ENCODE measurements at places on chromosomes 3 and 15.

- DNase-seq: no peak
These were observed 2.5 kb upstream of the LPP start for GRCh38 chr3:188151438-188151837.

DNA sequence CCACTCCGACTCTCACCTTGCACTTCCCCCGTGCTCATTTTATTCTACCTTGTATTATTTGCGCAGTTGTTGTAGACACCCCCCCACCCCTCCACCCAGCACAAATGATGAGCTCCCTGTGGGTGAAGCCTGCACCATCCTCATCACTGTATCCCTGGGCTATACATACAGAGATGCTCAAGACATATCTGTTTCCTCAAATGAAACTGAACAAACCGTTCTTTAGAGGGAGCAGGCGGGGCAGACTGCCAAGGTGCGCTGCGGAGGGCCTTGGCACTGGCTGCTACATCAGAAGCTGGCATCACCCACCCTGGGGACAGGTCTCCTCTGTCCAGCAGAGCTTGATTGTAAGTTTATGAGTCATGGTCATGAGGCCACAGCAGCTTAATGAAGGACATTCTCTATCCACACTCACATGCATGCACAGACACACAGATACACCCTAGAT, 29.0 kb downstream of the ADCY5 start:
- DNase-seq: no peak

- no peak for DNase-seq
These were observed 88.6 kb upstream of the SPRED1 start for GRCh38 chr15:38164061-38164460.

DNA sequence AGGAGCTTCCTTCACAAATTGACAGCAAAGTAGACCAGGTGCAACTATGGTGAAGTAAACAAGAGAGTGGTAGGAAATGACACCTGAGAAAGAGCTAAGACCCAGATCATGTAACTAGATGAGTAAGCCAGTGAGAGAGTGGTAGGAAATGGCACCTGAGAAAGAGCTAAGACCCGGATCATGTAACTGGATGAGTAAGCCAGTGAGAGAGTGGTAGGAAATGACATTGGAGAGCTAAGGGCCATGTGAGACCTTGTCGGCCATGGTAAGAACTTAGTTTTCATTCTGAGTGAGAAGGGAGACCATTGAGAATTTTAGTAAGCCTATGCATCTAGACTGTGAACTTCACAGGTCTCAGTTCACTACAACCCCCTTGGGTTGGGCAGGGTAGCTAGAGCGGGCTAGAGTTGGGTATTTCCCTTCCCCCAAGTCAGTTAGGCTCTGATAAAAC, 5.4 kb upstream of the SENP7 start:
- peak; percentile 42 for DNase-seq

GRCh38 chr3:45120359-45121158, 25.6 kb downstream of the CDCP1 start:
- DNase-seq: no peak

DNA sequence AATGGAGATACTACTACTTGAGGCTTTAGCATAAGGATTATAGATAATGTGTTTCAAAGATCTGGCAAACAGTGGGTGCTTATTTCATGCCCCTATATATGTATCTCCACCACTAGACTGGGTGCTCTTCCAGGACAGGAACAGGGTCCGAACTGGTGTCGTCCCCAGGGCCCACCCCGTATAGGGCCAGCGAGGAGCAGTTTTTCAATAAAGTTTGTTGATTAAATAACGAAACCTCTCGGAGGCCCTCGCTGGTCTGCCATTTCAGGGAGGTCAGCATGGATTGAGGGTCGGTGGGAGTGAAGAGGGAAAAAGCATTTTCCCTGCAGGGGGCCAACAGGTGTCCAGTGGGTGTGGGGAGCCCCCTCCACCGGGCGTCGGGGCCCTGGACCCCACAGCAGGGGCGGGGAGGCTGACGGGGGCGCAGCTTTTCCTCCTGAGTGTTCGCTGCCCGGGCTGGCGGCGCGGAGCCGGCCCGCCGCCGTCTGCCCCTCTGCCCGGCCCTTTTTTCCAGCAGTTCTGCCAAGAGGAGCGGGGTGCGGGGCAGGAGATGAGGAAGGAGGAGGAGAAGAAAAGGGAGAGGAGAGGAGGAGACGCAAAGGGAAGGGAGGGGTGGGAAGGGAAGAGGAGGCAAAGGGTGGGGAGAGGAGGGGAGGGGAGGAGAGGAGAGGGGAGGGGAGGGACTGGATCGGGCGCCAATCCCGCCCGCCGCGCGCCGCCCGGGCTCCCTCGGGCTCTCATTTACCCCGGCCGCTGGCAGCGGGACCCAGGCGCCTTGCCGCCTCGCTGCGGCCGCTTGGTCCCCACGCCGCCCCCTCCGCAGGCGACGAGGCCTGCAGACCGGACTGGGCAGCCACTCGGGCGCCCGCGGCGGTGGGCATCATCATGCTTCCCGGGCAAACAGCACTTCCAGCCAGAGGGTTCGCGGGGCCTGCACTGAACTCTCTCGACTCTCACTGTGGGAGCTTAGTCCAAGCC, 66.3 kb downstream of the ISG20 start:
- no peak for DNase-seq

GRCh38 chr3:107430996-107431245, 53.7 kb downstream of the CCDC54 start:
- DNase-seq: peak; percentile 24

GRCh38 chr15:85831415-85832113, 36.8 kb upstream of the KLHL25 start:
- DNase-seq: peak; percentile 23

DNA sequence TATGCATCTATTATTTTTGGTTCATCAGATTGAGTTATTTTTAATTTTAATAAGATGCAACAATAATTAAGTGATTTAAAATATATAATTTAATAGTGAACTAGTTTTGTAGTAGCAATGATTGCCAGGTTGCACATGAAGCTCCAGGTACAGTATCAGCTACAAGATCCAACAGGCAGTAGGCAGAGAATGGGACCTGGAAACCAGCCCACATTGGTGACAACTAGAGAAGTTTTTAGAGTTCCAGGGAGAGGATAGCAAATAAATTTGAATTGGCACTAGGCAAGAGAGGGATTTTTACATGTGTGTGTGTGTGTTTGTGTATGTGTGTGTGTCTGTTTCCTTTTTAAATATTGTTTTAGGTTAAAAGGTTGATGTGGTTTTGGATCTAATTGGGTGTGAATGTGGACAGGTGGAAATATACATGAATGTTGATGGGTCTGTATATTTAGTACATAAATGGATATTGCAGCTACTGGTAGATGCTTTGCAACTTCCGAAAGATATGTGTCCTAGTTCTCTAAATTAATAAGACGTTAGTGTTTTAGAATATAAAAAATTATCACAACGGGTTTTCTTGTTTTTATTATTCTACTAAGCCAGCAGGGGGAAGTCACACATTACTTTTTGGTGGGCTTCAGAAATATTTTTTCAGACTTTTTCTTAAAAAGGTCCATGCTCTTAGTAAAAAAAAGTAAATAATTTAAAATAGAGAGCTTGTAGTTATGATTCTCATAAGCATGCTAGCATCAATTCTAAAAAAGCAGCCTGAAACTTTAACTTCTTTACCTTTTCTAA, 110.1 kb upstream of the GBE1 start:
- DNase-seq: no peak

GRCh38 chr15:42890161-42890913, 30.2 kb downstream of the TTBK2 start:
- DNase-seq: no peak

GRCh38 chr3:150447631-150448465, 39.8 kb downstream of the TSC22D2 start:
- DNase-seq: no peak

- no peak for DNase-seq
These were observed 7.4 kb downstream of the A4GNT start for GRCh38 chr3:138124706-138125355.

DNA sequence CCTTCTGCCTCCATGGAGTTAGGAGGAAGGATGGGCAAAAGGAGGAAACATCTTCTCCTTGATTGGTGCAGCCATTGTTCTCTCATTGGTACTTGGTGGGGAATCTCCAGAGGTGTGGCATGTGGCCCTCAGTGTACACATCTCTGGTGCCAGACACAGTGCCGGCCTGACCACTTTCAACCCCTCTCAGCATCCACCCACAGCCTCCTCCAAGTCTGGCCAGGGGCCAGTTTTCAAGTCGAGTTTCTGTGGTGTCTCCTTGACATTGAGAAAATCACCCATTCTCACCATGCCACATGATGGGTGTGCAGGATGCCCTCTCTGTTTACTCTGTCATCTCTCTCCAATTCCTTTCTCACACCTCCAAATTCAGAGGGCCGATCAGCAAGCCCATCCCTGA, 12.8 kb upstream of the FSIP1 start:
- DNase-seq: no peak

DNA sequence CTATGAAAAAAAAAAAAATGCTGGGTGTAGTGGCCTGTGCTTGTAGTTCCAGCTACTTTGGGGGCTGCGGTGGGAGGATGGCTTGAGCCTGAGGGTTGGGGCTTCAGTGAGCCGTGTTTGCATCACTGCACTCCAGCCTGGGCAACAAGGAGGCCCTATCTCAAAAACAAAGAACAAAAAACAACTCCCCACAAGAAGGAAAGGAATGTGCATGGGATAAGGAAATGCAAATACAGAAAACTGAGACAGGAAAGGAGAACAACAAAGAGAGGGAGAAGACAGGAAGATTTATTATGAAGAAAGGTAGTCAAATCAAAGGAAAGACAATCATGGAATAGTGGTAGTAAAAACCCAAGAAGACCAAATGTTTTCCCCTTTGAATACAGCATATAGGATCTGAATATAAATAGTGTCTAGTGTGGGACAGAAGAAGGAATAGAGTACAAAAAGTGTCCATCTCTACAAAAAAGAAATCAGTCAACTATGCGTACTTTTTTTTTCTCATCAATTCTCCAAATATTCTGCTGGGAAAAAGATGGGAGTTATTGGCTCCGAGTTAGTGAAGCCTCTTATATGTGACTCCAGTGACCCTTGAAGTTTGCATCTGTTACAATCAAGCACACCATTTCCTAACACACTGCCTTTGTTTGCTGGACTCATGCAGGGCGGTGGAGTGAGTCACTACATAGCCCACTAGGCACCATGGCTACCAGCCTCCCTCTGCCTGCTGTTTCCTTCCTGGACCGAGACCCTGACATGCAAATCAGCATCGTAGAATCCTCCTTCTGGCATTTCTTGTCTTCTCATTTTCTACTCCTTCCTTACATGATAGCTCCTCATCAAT, 101.2 kb upstream of the PTX3 start:
- no peak for DNase-seq

DNA sequence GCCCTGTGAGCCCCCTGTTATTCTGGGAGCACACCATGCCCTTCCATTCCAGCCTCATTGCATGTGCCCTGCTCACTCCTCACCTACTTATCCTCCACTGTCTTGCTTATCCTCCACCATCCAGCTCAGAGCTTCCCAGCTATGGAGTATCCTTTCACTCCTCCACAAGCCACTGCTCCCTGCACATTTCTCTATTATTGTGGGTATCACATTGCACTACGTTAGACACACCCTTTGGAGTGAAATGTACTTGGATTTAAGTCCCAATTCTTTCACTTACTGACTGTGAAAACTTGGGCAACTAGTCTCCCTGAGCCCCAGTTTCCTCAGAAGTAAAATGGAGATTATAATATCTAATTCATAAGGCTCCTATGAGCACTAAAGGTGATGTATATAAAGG, 4.3 kb downstream of the MASP1 start:
- no peak for DNase-seq

GRCh38 chr15:36406911-36407310, 172.5 kb upstream of the CDIN1 start:
- no peak for DNase-seq
